OCI-M1 (cell line): ENCODE measurements at places on chromosomes 4 and X.

DNA sequence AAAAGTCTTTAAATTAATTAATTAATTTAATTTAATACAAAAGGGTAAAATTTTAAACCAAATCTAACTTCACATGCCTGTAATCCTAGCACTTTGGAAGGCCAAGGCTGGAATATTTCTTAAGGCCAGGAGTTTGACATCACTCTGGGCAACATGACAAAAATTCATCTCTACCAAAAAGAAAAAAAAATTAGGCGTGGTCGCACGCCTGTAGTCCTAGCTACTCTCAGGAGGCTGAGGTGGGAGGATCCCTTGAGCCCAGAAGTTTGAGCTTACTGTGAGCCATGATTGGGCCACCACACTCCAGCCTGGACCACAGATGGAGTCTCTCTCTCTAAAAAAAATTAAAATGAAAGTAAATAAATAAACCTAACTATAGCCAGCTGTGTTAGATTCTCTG, 39.2 kb upstream of the ANTXR2 start:
- DNase-seq, result no peak

GRCh38 chr4:11428899-11429698, 405 bp upstream of the HS3ST1 start:
- DNase-seq, result no peak

GRCh38 chr4:147813109-147813773, 81.4 kb downstream of the ARHGAP10 start:
- DNase-seq, result no peak

DNA sequence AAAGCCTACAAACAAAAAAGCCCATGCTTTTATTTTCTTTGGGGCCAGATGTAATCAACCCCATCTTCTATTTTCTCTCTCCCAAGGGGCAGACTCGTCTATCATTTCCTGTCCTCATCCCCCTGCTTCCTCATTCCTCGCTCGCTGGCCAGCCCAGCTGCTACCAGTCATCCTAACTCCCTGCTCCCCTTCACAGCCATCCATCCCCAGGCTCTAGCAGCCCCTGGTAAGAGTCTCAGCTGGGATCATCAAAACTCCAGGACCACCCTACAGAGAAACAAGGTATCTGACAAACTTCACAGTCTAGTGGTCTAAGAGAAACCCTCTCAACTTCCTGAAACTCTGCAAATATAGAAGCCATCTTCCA, 23.6 kb downstream of the SH3KBP1 start:
- DNase-seq, result no peak

- no peak for DNase-seq
Observed at GRCh38 chr4:124757126-124757525, 44.6 kb upstream of the ANKRD50 start.
